ENCODE measurements at places on chromosomes 6 and 20.

DNA sequence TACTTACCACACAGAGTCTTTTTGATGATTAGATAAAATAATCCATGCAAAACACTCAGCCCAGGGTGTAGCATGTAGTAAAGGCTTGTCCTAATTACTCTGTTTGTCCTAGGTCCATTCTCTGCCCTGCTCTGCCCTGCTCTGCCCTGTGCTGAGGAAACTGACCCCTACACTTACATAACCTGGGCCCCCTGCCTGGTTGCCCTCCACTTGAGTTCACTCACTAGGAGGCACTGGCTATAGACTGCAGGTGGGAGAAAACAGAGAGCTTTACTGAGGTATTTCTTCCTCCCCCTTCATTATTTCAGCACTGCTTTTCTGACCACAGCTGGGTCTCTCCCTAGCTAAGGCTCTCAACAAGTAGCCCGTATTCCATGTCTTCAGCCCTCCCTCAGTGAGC is 70.9 kb upstream of the TBX18 start:
- DNase-seq, result no peak

DNA sequence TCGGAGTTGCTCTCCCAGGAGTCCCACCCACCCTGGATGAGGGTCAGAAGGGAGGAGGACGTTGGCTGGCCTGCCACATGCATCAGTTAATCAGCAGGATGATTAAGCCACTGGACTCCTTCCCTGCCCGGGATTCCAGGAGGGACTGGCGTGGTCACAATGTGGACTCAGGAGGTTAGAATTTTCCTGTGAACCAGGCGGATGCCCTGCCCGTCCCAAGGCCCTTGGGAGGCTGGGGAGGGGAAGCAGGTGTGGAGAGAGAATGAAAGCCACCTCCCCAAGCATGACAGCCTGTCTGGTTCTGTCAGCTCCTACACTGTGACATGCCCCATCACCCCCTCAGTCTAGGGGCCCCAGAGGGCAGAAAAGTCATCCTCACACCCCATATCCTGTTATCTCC is 11.6 kb upstream of the ITPR3 start:
- no peak for DNase-seq

- DNase-seq, result no peak
These were observed 471.8 kb downstream of the COL12A1 start for GRCh38 chr6:74733830-74734620.

DNA sequence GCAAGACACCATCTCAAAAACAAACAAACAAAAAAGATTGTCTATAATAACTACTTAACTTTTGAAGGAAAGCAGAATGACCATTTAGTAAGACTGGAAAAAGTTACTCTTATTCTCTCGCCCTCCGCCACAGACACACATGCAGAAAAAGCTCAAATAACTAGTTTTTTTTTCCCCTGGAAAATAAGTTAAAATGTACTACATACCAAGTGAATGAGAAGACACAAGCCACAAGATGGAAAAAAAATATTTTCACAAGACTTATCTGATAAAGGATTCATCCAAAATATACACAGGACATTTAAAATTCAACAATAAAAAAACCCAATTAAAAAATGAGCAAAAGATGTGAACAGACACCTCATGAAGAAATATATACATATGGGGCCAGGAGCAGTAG is 31.9 kb downstream of the NUDT3 start:
- DNase-seq, result no peak

DNA sequence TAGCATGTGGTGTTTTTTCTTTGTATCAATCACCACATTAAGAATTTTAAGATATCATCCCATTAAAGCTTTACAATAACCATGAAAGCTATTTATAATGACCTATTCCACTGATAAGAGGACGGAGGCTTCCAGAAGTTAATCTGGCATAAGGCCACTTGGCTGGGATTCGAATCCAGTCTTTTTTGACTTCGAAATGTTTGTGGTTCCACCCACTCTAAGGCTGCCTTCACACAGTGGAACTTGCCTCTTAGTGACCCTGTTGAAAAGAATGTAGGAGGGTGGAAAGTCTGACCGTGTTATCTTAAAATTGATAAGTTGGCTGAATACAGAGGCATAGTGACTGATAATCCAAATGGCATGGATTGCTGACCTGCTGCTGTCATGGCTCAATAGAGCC is 959.7 kb downstream of the KIF16B start:
- no peak for DNase-seq

DNA sequence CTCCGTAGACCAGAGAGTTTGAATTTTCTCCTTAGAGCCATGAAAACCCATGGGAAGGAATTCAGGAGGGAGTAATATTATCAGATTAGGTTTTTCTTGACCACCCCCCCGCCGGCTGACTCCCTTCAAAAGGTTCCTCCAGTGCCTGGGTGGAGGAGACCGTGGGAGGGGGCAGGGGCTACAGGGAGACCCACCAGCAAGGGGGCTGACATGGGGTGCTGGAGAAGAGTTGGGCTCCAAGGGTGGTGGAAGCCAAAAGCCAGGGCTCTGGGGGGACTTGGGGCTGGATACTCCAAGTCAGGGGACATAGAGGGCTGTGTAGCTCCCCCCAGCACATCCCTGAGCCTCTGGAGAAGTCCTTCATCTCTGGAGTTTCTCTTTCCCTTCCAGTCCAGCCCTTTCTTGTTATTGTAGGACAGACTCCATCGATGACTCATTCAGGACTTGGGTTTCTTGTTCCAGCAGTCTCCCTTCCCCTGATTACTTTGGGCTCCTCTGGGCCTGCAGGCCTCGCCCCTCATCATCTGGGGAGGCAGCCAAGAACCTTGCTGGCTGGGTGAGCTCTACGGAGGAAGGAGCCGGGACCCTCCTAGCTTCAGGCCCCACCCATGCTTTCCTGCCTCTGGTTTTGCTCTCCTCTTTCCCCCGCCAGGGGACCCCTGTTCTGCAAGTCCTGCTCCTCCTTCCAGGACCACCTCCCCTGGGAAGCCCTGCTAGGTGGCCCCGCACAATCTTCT is 10.5 kb upstream of the KIAA1755 start:
- no peak for DNase-seq

GRCh38 chr20:22411627-22412450 is 172.5 kb downstream of the FOXA2 start:
- DNase-seq, result no peak

Data from stimulated activated CD4-positive, alpha-beta T cell treated with anti-CD3 and anti-CD28 coated beads, Interleukin-15, amount 100 ng/mL, for 1 hour (primary cell).